ENCODE measurements at places on chromosomes 12 and 14.
A peak's percentile ranks its signal among the peaks of the same experiment; 100 is the strongest.

DNA sequence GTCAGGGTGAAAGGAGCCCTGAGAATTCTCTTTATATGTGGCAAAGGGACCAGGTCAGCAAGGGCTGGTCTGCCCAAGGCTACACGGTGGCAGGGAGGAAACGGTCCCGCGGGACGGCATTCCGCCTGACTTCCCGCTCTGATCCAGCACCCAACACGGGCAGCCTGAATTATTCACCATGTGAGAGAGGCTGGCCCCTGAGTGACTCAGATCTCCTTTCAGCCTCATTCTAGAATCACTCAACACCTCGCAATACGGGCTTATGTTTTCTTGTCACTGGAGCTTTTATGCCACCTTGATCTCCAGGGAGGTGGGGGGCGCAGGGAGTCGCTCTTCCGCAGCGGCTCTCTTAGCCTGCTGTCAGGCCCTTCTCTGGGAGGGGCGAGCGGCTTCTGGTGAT, 8.5 kb downstream of the LRTM2 start:
- no peak for DNase-seq

GRCh38 chr14:92014040-92014439, 25.8 kb downstream of the TRIP11 start:
- DNase-seq: no peak

DNA sequence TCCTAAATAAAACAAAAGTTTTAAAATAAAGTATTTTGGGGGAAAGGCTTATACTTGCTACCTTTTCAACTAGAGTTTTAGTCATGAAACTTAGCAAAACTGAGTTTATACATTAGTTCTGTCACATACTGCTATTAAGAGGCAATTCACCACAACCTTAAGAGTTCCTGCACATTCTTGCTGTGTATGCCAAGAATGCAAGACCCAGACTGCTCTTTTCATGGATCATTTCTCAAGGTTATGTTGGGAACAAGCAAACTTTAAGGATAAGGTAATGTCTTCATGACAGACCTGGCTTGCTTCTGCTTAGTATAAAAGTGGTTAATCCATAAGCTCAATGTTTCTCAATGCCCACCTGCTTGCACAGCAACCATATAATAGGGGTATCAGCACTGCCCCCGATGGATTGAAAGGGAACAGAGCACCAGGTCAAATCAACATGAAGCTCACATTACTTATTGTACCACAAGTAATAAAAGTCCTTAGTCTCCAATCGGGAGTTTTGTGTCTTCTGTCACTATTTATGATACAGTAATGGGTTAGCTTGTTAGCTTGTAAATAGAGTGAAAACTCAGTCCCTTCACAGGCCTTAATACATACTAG, 67.6 kb downstream of the KIF21A start:
- DNase-seq: no peak

DNA sequence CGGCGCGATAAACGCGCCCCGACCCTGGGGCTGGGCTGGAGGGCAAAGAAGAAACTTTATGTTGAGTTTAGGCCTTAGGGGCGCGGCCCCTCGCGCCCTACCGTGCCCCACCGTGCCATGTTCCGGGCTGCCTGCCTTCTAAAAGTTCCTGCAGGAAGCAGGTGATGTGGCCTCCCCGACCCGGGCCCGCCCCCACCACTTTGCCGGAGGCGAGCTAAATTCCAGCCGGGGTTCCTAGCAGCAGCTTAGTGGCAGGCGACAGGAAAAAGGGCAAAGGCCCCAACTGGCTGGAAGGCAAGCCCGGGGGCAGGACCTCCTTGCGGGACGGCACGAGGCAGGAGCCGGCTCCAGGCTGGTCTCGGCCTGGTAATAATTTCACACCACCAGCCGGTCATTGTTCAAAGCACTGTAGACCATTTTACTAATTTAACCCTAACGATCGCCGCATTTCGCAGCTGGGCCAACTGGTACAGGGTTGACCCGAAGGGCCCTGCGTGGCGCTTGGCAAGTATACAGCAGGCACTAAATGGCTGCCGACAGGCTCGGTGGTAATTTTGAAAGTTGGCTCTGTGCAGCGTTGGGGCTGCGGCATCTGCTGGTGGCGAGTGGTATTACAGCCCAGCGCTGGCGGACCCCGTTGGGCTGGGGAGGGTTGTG, 895 bp upstream of the CCDC88C start:
- DNase-seq: peak; percentile 76

GRCh38 chr14:98167705-98168104, 1104.3 kb downstream of the BCL11B start:
- no peak for DNase-seq

- DNase-seq: no peak
Observed at GRCh38 chr12:5453466-5453865, 21.6 kb downstream of the NTF3 start.
